ENCODE measurements at places on chromosomes 13 and 19. TPM values are rescaled to one million over a fixed set of nuclear protein-coding genes. Genes with fewer than 3 reads are reported as not detected.

F10 gene
- 17.7 TPM for polyA plus RNA-seq

ZNF567 gene
- 15.3 TPM for polyA plus RNA-seq

ALOX5AP gene
- polyA plus RNA-seq: 3.6 TPM

IZUMO2 gene
- not detected for polyA plus RNA-seq

MCF2L gene
- 26.2 TPM for polyA plus RNA-seq

TMIGD2 gene
- 0.28 TPM for polyA plus RNA-seq

UGGT2 gene
- polyA plus RNA-seq: 36.2 TPM

SWSAP1 gene
- 3.2 TPM for polyA plus RNA-seq

CGB5 gene
- polyA plus RNA-seq: not detected

SHC2 gene
- polyA plus RNA-seq: 21.5 TPM

DCT gene
- polyA plus RNA-seq: 0.28 TPM

KLK15 gene
- polyA plus RNA-seq: not detected

CEACAM21 gene
- 1.6 TPM for polyA plus RNA-seq

B3GNT3 gene
- 4.6 TPM for polyA plus RNA-seq

ATXN8OS gene
- polyA plus RNA-seq: 0.22 TPM

RASIP1 gene
- 11.5 TPM for polyA plus RNA-seq

ELF1 gene
- polyA plus RNA-seq: 50.7 TPM

ERICH4 gene
- 6.5 TPM for polyA plus RNA-seq

DUS3L gene
- 18.4 TPM for polyA plus RNA-seq

CYP4F22 gene
- 0.28 TPM for polyA plus RNA-seq

PABPC3 gene
- polyA plus RNA-seq: 1.4 TPM

CPB2 gene
- 0.18 TPM for polyA plus RNA-seq

TEX29 gene
- polyA plus RNA-seq: not detected

CALR3 gene
- polyA plus RNA-seq: not detected

PLA2G4C gene
- polyA plus RNA-seq: 6.8 TPM

TEX26 gene
- polyA plus RNA-seq: 1.2 TPM

IFI30 gene
- 12.0 TPM for polyA plus RNA-seq

LGI4 gene
- 3.0 TPM for polyA plus RNA-seq

OLFM2 gene
- polyA plus RNA-seq: 18.7 TPM

SPACA4 gene
- polyA plus RNA-seq: not detected

EFNA2 gene
- 1.3 TPM for polyA plus RNA-seq

IGSF23 gene
- 1.3 TPM for polyA plus RNA-seq

CGB3 gene
- not detected for polyA plus RNA-seq

REEP6 gene
- 16.3 TPM for polyA plus RNA-seq

KIRREL2 gene
- polyA plus RNA-seq: 10.4 TPM

ETFB gene
- polyA plus RNA-seq: 149 TPM

KLK3 gene
- polyA plus RNA-seq: 0.53 TPM

AMER2 gene
- 0.25 TPM for polyA plus RNA-seq

ZNF534 gene
- polyA plus RNA-seq: 0.57 TPM

KCNJ14 gene
- 0.61 TPM for polyA plus RNA-seq

IQCN gene
- polyA plus RNA-seq: 4.3 TPM

CBARP gene
- polyA plus RNA-seq: 0.78 TPM

MISP3 gene
- polyA plus RNA-seq: 5.0 TPM

FCER2 gene
- not detected for polyA plus RNA-seq

FUT6 gene
- 10.6 TPM for polyA plus RNA-seq

NLRP5 gene
- not detected for polyA plus RNA-seq

PSG1 gene
- 0.11 TPM for polyA plus RNA-seq

Data from right renal cortex interstitium (tissue), 3 donors.